ENCODE measurements at places on chromosomes 7 and 10. TPM values are rescaled to one million over a fixed set of nuclear protein-coding genes. Genes with fewer than 3 reads are reported as not detected.

SBDS gene
- total RNA-seq: 100 TPM

CABCOCO1 gene
- total RNA-seq: not detected

TUBB8 gene
- total RNA-seq: not detected

RNF148 gene
- total RNA-seq: 0.44 TPM

CLCN1 gene
- not detected for total RNA-seq

PLEKHA8 gene
- 12.4 TPM for total RNA-seq

SOSTDC1 gene
- total RNA-seq: not detected

ANKRD61 gene
- total RNA-seq: not detected

TNPO3 gene
- 39.9 TPM for total RNA-seq

FASTK gene
- total RNA-seq: 38.9 TPM

YKT6 gene
- total RNA-seq: 78.9 TPM

SEMA3C gene
- total RNA-seq: 6.1 TPM

CHST3 gene
- 5.4 TPM for total RNA-seq

RBP4 gene
- total RNA-seq: not detected

SEC61G gene
- 191 TPM for total RNA-seq

GPC2 gene
- total RNA-seq: 2.2 TPM

SAP25 gene
- not detected for total RNA-seq

CLRN3 gene
- 0.22 TPM for total RNA-seq

MMP21 gene
- total RNA-seq: 0.22 TPM

SRPK2 gene
- total RNA-seq: 55.6 TPM

SFTPA1 gene
- total RNA-seq: not detected

SLC13A4 gene
- not detected for total RNA-seq

TMEM139 gene
- not detected for total RNA-seq

SLC18A3 gene
- total RNA-seq: not detected

SLC37A3 gene
- 43.6 TPM for total RNA-seq

MSMB gene
- total RNA-seq: not detected

LDB3 gene
- total RNA-seq: not detected

CALHM1 gene
- total RNA-seq: not detected

STK17A gene
- total RNA-seq: 27.9 TPM

HOXA7 gene
- 1.5 TPM for total RNA-seq

NUTM2E gene
- total RNA-seq: not detected

GRID1 gene
- total RNA-seq: not detected

TRIL gene
- total RNA-seq: 15.0 TPM

SNX10 gene
- total RNA-seq: 1.3 TPM

Measured in lung microvascular endothelial cell (primary cell).